Fibroblast of pulmonary artery (primary cell): ENCODE measurements at places on chromosomes 1 and 21.

- no peak for DNase-seq
Measured at GRCh38 chr21:25559746-25560145, 47.5 kb downstream of the MRPL39 start.

- no peak for DNase-seq
Measured at GRCh38 chr1:96643519-96643918, 78.1 kb upstream of the PTBP2 start.

DNA sequence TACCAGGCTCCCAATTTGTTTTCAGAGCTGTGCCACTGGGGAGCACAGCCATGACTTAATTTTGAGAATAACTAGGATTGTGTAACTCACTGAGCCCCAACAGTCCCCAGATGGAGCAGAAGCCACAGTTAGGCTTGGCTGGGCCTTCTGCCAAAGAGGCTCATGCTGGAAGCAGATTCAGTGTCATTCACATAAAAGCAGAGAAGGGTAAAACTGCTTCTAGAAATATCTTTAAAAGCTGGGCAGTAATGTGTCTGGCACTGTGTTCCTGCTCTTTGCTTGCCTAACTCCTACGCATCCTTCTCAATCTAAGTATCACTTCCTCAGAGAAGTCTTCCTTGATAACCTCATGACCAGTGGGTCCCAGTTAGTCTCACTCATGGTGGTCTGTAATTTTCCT lies 20.3 kb downstream of the STK40 start:
- peak; percentile 57 for DNase-seq

DNA sequence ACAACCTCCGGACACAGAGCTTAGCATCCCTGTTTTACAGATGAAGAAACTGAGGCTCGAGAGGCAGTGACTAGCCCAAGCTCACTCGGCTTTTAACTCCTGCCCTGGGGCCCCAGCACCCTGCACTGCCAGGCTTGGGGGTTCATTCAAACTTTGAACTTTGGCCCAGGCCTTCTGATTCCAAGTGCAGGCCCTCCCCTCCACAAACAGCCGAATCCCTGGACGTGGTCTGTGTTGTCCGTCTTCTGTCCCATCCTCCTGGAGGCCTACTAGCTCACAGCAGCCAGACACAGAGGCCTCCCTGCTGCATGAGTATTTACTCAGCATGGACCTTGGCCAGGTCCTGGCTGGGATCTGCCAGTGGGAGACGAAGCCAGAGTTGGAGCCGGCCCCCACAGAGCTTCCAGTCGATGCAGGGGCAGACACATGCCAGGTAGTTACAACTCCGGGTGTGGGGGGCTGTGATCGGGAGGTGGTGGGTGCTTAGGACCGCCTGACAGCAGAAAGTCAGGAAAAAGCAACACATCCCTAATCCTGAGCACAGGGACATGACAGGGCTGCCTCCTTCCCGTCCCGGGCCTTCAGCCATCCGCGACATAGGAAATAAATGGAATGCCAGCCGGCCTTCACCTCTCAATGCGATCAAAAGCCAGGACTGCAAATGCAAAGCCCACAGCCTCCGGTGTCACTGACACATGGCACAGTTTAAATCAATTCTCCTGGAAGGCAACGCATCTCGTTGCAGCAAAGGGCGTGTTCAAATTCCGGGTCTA lies 7.4 kb downstream of the IFFO2 start:
- DNase-seq, result peak; percentile 81

- no peak for DNase-seq
Measured at GRCh38 chr1:245748240-245748639, 593.5 kb downstream of the KIF26B start.

DNA sequence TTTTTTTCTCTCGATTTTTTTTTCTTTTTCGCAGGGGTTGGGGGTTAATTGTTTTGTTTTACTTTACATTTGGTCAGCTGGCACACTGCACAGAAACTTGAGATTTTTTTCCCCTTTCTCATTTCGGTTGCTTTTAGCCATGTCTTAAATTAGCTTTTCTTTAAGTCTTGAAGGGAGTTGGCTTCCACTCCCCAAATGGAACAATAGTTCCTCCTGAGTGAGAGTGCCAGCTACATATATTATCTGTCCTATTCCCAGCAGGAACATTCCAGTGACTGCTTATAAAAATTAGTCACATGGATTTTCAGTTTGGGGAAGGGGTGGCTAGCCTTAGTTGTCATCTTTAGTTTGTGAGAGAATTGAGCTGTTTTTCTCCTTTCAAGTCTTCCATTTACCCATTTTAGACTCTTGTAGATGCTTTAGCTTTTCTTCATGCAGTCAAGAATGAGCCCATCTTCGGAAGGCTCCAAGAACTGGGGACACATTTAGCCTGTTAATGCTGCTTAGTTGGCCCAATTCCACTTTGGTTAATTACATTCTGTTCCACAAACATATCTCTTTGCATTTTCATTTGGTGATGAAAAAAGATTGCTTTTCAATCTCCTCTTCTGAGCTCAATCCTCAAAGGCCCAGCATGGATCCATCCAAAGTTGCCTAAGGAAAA lies 510.1 kb upstream of the CXADR start:
- DNase-seq, result no peak
